ENCODE measurements at places on chromosomes 12 and 14.

- no peak for DNase-seq
These were observed 26.2 kb upstream of the MDM2 start for GRCh38 chr12:68781728-68782127.

DNA sequence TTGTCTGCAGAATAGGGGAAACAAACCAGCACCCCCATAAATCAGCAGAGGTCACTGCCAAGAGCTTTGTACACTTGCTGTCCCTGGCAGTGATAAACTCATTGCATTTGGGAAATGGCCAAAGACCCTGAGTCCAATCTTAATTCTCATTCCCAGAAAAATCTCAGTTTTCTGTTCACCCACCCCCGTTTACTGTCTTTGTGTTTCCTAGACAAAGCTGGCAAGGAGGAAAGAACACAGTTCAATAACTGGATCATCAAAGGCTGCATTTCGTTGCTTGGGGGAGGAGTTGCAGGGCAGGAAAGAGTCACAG, 365.1 kb downstream of the DPF3 start:
- no peak for DNase-seq

GRCh38 chr14:61502459-61503093, 181.2 kb downstream of the PRKCH start:
- DNase-seq, result no peak

GRCh38 chr14:103016594-103016993, 40.8 kb downstream of the CDC42BPB start:
- DNase-seq, result no peak

- DNase-seq, result no peak
These were observed 129.9 kb upstream of the GRIN2B start for GRCh38 chr12:14111230-14111865.
